Effector memory CD4-positive, alpha-beta T cell (primary cell): ENCODE measurements at places on chromosomes 11 and 22.

DNA sequence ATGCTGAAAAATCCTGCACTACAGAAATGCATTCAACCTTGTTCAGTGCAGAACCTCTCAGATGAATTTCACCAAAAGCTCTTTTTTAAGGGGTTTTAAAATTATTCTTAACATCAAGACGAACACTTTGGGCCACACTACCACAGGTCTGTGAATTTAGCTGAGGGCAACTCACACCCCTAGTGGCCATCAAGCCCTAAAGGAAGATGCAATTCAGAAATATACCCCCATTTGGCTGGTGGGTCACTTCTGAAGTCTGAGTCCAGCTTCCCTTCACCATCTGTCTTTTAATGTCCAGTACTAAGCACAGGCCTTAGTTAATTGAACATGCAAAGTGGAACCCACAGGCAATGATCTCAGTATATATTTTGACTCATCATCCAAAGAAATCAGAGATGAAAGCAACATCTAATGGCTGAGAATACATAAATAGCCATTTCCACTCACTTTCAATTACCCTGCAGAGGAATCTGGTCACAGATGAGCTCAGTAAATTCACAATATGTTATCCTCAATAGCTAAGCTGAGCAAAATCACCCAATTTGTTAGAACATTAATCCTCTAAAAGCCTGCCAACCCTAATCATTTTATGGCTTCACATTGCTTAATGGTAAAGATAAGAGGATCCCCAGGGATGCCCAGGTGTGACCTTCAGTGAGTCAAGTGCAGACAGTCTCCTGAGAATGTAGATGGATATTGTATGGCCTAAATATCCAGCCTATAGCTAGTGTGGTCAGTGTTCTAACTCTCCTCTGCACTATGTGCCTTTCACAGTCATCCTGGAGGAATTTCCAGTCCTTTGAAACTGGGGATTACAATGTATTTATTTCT is 50.3 kb downstream of the FAM76B start:
- DNase-seq = no peak

DNA sequence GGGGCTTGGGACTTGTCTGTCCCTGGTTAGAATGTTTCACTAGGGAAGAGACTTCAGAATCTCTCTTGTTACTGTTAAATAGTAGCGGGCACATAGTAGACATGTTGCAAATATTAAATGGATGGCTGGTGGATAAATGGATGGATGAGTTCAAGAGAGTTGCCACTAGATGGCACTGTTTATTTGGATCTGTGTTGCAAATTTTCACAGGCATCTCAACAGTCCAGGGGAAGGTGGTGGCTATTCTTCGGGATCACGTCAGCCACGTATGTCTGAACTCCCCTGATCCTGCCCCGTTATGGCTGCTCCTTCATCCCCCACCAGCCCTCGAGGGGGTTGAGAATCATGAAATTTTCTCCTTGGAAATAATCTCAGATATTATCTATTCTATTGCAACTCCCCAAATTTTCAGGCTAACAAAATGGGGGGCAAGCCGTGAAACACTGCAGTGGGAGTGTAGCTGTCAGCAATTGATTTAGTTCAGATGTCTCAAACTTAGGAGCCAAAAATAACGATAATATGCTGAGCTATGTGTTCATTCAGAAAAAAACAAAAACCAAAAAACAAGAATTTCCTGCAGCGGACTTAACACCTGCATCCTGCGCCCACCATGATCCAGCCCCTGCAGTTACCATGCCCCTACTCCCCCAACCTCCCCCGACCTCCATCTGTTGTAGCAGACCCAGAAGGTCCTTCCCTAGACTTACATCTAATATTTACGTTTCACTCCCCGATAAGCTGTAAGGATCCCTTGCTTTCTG is 29.1 kb upstream of the BIRC3 start:
- DNase-seq = peak; percentile 16

GRCh38 chr11:116371146-116371545 is 401.6 kb downstream of the BUD13 start:
- no peak for DNase-seq

DNA sequence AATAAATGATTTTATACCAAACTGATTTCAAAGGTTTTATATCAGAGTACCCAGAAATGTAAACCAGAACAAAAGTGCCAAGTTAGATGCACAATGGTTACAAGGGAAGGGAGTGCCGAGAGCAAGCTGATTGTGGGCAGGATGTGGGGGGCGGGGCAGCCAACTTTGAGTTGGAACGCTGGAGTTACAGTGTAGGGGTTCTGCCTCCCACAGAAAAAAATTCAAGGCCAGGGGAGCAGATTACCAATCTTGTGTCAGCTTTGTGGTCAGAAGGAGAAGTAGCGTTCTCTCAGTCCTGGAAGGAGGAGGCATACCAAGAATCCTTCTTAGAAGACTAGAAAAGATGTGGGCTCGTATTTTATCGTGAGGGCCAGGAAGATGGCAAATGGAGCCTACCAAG is 15.9 kb upstream of the POU2AF2 start:
- no peak for DNase-seq

DNA sequence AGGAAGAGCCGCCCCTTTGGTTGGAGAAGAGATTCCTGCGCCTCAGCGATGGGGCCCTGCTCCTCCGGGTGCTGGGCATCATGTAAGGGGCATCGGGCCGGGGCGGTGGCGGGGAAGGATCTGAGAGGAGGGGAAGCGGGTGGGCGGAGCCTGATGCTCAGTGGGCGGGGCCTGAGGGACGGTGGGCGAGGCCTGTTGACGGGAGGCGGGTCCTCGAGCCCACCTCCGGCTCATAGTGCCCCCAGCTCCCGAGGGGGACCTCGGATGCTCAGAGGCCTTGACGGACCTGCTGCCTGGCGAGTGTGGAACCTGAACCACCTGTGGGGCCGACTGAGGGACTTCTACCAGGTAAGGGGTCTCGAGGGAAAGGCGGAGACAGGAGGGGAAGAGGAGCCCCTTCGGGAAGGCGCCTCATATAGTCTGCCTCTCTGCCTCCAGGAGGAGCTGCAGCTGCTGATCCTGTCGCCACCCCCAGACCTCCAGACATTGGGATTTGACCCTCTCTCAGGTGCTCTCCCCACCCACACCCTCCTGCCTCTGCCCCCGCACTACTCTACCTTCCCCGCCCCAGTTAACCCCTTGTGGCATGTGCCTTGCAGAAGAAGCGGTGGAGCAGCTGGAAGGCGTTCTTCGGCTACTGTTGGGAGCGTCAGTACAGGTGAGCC is 799 bp downstream of the CCDC88B start:
- DNase-seq = peak; percentile 66

DNA sequence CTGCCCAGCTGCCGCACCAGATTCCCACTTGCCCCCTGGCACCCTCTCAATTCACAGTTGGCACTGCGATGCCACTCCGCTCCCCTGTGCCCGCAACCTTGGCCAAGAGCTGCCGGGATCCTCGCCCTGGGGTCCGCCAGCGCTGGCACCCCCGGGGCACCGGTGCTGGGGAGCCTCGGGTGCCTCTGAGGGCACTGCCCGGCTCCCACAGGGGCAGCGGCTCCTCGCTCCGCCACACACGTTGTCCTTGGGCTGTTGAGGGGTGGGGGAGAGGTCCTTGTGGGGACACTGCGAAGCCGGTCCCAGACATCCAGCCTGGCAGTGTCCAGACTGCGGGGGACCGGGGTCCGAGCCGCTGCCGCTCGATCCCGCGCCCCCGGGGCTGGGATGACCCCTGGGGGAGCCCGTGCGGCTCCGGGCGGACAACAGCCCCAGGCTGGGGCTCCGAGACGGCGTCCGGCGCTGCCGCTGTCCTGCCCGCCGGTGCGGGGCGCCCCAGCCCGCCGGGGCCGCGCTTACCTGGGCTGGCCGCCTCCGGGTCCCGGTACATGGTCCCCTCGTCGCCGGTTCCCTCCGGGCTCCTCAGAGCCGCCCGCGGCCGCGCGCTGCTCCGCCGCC is 496 bp downstream of the SYT7 start:
- no peak for DNase-seq

DNA sequence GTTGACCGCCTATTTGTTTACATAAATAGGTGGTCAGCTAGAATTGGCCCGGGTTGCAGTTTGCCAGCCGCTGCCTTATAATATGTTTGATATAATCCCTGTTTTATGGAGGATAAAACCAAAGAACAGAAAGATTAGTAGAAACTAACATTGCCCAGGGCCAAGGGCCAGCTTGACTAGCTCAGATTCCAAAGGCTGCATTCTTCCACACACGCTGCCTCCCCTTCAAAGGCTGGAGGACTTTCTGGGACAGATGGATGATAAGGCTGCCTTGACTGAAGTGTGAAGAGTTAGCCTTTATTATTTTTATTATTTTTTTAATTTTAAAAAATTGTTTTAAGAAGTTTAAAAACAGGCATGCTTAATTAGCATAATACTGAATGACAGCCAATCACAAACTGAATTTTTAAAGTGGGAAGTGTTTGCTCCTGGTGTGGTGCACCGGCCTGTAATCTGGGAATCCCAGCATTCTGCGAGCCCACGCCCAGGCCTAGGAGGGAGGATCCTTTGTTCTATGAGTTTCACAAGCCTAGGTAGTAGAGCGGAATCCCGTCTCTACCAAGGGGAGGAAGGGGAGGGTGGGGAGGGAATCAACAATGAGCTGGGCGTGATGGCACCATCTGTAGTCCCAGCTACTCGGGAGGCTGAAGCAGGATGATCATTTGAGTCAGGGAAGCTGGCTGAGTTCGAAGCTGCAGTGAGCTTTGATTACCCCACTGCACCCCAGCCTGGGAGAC is 114.9 kb downstream of the NAV2 start:
- no peak for DNase-seq

DNA sequence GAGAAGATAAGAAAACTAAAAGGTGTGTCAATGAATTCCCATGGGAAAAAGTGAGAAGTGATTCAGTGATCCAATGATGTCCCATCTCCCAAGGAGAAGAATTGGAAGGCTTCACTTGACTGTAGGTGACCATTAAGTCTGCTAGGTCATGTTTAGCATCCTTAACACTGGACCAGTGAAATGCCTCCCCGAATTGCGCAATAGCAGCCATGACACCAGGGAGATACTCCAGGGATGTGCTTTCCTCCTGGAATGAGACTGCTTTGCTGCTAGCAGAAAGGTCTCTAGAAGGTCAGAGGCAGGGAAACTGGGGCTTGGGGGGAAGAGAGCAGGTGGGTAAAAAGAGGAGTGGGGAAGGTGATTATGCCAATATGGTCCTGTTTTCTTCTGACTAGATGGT is 364.3 kb downstream of the OPCML start:
- no peak for DNase-seq

- no peak for DNase-seq
Observed at GRCh38 chr11:3092603-3093141, 35.4 kb upstream of the CARS1 start.
